ENCODE measurements at places on chromosomes 6 and 20.

- DNase-seq: no peak
Measured at GRCh38 chr6:142800240-142800639, 144.7 kb downstream of the HIVEP2 start.

GRCh38 chr6:65988006-65988405 lies 281.0 kb upstream of the EYS start:
- no peak for DNase-seq

DNA sequence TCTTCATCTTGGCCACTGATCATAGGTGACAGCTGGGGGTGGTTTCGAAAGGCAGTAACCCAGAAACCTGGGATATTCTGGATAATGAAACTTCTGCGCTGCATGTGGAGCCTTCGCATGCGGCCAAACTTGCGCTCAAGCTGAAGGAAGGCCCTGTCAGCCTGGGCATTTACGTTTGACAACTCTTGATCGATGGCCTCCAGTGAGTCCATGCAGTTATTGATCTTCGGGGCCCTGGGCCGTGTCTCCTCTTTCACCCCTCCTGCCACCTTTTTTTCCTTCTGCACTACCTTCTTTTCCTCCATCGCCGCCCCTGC lies 729 bp downstream of the TSPYL4 start:
- DNase-seq: no peak

- no peak for DNase-seq
Measured at GRCh38 chr20:4688305-4688704, 33.4 kb upstream of the PRND start.

DNA sequence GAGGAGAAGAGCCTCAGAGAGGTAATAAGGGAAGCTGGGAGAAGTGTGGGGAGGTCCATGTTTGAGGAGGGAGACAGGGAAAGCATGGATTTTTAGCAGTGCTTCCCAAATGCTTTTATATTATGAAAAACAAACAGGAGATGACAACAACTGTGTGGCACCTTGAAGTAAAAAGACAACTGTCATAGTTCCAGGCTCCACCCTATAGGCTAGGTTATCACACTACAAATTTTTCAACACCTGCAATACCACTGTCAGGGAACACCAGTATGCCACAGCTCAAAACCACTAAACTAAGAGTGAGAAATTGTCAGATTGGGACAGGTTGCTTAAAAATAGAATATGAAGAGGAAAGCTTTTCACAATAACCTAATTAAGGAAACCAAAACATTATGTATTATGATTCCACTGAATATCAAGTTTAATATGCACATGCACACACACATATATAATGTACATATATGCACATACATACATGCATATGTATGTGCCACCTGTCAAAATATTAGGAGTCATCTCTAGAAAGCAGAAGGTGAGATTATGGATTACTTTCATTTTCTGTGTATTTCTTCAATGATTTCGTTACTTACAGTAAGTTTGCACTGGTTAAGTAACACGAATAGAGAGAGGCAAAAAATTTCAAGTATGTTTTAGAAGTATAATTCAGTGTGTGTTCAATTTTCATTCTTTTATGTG lies 261.2 kb downstream of the PTPRK start:
- DNase-seq: no peak
